ENCODE measurements at places on chromosomes 6 and 20.
A peak's percentile ranks its signal among the peaks of the same experiment; 100 is the strongest.

GRCh38 chr20:33062105-33062824 lies 8.6 kb downstream of the BPIFB3 start:
- DNase-seq, result no peak

- no peak for DNase-seq
These were observed 79.0 kb downstream of the SYNJ2 start for GRCh38 chr6:158060455-158061360.

DNA sequence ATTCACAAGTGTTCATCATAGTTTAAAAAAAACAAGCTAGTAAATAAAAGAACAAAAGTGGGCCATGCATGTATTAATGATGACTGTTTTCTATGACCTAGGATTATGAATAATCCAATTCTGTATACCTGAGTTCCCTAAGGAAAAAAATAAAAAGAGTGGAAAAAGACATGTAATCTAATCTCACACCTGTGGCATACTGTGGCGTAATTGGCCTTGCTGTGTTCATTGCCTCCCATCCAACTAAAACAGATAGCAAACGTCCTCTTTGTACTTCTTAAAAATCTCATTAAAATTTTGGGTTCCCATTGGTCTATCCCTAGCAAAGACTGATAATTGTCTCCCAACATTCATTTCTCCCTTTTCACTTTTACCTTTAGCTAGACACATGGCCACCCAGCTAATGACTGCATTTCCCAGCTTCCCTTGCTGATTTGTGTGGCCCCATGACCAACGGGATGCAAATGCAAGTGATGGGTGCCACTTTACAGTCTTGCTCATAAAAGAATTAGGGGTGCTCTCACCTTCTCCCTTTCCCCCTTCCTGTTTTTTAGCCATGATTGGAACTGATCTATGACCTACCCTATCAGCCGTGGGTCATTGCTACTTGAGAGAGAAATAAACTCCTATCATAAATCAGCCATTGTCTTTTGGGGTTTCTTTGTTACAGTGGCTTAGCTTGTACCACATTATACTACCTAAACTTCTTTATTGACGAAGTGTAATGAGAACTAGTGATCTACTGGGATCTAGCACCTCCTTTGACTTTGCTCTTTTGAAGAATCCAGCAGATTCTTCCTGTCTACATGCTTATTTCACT lies 32.0 kb upstream of the TBC1D22B start:
- no peak for DNase-seq

GRCh38 chr20:4794846-4795245 lies 73.1 kb downstream of the PRND start:
- DNase-seq, result no peak

GRCh38 chr20:59386809-59387208 lies 86.4 kb downstream of the EDN3 start:
- DNase-seq, result no peak

- no peak for DNase-seq
These were observed 108.5 kb downstream of the DHX35 start for GRCh38 chr20:39070484-39071231.

DNA sequence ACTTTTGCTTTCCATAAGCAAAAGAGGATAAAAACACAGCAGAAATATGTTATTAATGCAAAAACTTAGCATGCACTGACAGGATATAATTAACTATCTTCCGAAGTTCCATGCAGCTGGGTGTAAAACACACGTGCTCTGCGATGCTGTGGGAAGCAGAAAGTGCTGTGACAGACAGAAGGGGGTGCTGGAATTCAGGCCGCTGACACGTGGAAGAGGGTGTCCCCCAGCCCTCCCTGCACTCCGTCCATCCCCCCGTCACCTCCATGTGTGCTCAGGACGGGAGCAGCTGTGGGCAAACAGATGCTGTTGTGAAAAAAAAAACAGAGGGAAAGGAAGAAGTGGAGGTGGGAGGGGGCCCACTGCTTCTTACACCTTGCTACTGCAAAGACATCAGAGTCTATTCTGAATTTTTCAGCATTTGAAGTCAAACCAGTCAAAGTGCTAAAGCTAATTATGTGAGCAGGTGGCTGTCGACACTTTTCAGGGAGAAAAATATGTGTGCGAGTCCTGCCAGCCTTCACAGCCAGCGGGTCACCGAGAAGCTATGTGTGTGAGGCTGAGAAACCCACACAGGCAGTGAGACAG lies 175.9 kb upstream of the AFDN start:
- DNase-seq, result no peak

DNA sequence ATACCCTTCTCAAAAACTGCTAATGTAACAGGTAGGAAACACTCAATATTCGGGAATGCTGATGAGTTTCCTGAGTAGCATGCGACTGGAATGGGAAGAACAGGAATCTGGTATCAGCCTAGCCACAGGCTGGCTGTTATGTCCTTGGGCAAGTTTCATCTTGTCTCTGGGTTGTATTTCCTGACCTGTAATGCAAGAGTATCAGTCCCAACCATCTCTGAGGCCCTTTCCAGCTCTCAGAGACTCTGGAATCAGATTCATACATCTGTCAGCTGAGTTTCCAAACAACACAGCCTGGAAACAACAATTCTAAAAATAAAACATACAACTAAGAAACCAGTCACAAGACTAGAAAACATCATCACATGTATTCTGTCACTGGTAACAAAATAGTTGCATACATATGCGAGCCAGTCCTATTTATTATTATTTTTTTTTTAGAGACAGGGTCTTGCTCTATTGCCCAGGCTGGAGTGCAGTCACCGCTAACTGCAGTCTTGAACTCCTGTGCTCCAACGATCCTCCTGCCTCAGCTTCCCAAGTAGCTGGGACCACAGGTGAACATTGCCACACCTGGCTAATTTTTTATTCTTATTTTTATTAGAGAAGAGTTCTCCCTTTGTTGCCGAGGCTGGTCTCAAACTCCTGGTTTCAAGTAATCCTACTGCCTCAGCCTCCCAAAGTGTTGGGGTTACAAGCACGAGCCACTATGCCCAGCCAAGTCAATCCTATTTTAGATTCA lies 16.7 kb upstream of the TFAP2A start:
- no peak for DNase-seq

GRCh38 chr6:36082318-36082717 lies 48.0 kb upstream of the MAPK13 start:
- DNase-seq, result no peak

- no peak for DNase-seq
These were observed 300.9 kb downstream of the DHX35 start for GRCh38 chr20:39263076-39263475.

DNA sequence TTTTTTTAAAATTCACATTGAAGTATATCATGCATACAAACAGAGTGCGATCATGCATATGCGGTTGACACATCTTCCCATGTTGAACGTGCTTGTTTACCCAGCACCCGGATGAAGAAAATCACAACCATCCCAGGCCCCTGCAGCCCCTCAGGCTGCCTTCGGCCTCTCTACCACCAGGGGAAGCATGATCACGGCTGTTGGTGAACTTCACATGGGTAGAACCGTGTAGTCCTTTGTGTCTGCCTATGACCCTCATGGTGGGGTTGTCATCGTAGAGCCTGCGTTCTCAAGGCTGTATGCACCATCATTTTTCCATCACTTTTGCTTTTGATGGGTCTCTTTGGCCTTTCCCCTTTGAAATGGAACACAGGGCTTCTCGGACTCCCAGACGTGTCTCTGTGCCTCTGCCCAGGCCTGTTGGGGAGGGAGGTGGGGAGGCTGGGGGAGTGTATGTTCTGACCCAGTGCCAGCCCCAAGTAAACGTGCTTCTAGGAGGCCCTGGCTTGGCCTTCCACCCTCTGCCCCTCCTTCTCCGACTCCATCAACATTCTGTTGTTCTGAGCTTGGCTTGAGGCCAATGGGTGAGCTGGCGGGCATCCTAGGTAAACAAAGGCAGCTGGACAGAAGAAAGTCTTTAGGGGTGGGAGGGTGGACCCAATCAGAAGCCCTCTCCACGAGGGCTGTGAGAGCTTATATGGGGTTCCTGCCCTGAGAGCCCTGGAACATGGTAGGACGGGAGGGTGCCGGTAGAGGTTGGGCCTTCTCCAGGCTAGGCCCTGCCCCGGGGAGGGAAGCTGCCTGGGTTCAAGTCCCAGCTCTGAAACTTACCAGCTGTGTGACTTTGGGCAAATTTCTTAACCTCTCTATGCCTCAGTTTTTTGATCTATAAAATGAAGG lies 39.7 kb downstream of the TGM2 start:
- DNase-seq, result no peak

- DNase-seq, result no peak
These were observed 170.2 kb upstream of the PMEPA1 start for GRCh38 chr20:57879779-57880570.

- DNase-seq, result no peak
These were observed 87.6 kb upstream of the MYLIP start for GRCh38 chr6:16041327-16041726.

DNA sequence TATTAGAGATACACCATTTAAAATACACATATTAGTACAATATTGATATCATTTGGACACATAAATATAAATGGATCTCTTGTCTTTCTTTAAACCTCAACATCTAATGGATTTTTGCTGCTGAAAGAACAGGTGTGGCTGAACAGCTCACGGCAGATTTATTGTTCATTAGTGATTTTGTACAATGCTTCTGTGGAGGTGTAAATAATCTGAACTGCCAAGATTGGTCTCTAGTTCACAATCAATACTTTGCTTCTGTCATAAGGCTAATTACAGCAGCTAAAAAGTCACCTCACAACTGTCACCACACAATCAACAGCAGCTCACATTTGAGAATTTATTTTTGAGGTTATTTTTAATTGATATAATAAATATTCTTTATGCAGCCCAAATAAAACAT lies 162.0 kb upstream of the SIM1 start:
- no peak for DNase-seq

DNA sequence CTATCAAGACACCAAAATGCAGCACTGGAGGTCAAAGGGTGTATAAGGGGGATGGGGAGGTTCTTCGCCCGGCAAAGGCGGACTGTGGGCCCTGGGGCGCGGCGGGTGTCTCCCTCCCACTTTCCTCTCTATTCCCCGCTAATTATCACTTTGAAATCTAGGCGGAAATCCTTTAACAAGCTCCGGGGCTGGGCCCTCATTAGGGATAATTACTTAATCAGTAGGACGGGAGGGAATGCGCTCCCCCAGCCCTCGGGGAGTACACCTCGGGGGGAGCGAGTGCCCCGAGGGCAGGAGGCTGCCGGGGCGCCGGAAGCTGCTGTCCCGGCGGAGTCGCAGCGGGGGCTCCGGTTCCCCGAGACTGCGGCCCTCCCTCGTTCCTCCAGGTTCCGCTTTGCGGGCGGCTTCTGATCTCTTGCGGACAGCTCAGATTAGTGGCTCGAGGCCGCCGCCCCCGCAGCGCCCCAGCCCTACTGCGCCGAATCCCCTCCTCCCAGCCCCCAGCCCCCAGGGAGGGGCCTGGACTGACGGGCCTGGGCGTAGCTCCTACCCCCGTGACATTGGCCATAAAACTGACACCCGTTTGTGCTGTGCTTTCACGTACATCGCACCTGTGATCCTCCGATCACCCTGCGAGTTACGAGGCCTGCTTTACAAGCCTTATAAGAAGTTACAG lies 14.7 kb downstream of the MUCL3 start:
- peak; percentile 50 for DNase-seq

DNA sequence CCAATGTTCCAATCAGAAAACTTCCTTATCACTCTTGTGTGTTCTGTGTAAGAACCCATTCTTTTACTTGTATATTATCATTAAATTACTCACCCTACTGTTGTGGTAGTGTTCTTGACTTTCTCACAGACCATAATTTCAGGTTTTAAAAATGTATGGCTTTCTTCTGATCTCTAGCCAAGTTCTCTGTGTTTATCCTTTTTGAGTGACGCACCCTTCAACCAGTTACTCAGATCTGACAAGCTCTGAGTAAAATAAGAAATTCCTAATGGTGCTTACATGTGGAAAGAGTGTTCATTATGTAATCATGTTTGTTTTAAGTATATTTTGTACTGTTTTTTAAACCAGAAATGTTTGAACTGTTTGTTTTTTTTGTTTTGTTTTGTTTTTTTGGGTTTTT lies 11.0 kb downstream of the TBPL1 start:
- DNase-seq, result no peak

DNA sequence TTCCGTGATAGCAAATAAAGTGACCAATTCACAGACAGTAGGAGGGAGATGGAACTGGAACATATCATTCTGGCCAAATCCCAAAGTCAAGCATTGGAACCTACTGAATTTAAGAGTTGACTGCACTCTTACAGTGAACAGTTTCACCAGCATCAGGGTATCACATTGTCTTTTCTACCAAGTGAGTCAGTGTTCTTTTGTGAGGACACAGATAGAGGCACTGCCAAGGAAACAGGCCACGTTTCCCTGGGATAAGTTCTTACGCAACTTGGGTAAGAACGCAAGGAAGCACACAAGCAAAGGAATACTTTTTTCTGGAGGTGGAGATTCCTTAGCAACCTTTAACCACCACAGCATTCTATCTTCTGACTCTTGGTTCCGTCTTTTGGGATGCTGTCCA lies 28.6 kb upstream of the ENPP5 start:
- DNase-seq, result no peak

- no peak for DNase-seq
These were observed 55.7 kb upstream of the PHACTR2 start for GRCh38 chr6:143621876-143622605.

GRCh38 chr6:117951783-117952182 lies 44.7 kb downstream of the SLC35F1 start:
- DNase-seq, result no peak

DNA sequence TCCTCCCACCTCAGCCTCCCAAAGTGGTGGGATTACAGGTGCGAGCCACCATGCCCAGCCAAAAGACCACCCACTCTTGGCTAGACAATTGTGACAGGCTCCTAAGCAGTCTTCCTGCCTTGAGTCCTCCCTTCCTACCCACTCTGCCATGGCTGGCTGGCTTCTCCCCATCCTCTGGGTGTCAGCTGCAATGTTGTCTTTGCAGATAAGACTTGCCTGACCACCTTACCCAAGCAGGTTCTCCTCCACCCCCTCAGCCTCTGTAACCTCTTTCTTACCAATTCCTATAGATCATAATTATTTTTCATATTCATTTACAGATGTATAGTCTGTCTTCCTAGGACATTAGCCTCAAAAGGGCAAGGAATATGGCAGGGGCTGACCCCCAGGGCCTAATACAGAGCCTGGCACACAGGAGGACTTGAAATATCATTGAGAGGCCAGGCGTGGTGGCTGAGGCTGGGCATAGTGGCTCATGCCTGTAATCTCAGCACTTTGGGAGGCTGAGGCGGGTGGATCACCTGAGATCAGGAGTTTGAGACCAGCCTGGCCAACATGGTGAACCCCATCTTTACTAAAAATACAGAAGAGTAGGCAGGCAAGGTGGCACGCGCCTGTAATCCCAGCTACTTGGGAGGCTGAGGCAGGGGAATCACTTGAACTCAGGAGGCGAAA lies 28.7 kb upstream of the SPAG4 start:
- DNase-seq, result no peak

GRCh38 chr6:153862927-153863326 lies 176.1 kb upstream of the OPRM1 start:
- DNase-seq, result no peak

GRCh38 chr6:34288581-34288980 lies 39.8 kb upstream of the SMIM29 start:
- DNase-seq, result no peak

GRCh38 chr6:136113736-136114173 lies 136.4 kb downstream of the MTFR2 start:
- no peak for DNase-seq

GRCh38 chr20:17946572-17947473 lies 21.8 kb downstream of the SNX5 start:
- no peak for DNase-seq
